ENCODE measurements at places on chromosomes 1 and 21.

DNA sequence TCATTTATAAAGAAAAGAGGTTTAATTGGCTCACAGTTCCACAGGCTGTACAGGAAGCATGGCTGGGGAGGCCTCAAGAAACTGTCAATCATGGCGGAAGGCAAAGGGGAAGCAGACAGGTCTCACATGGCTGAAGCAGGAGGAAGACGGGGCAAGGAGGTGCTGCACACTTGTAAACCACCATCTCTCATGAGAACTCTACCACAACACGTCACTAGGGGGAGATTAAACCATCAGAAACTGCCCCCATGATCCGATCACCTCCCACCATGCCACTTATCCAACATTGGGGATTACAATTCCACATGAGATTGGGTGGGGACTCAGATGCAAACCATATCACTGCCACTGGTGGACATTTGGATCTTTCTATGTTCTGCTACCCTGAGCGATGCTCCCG is 351.4 kb downstream of the NPHP4 start:
- DNase-seq = peak; percentile 32

DNA sequence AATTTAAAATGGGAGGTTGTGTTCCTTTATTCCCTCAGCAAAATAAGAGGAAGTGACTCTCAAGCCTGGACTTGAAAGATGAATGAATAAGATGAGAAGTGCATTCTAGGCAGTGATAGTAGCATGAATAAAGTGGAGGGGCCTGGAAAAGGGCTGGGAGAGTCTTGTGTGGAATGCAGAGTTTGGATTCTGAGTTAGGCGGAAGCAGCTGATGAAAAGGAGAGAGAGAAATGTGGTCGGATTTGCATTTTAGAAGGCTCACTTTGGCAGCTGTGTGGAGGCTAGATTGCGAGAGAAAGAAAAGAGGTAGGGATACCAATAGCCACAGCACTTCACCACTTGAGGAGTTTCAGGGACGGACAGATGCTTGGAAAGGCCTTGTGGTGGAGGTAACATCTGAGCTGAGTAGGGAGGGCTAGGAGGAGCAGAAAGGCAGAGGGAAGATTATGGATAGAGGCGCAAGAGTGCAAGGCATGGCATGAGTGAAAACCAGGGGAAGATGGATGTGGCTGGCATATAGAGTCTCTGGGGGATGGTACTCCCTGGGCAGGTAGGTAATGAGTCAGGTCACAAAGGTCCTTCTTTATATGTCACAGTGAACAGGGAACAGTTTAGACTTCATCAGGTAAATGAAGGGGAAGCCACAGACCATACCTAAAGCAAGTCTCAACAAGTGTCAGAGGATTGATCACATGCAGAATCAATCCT is 59.6 kb downstream of the ST3GAL3 start:
- no peak for DNase-seq

GRCh38 chr1:100616121-100616621 is 78.2 kb downstream of the GPR88 start:
- DNase-seq = no peak

- no peak for DNase-seq
Measured at GRCh38 chr1:76955652-76956051, 88.4 kb downstream of the ST6GALNAC5 start.

- DNase-seq = no peak
Measured at GRCh38 chr21:32329331-32329730, 30.7 kb downstream of the MRAP start.

Data from MCF 10A (cell line).